ENCODE measurements at places on chromosomes 7 and 10.

GRCh38 chr7:27235387-27236311, 7.0 kb upstream of the EVX1 start:
- no peak for DNase-seq

- DNase-seq, result no peak
Observed at GRCh38 chr10:8026349-8027259, 27.9 kb upstream of the GATA3 start.

GRCh38 chr10:2759233-2759632, 308.1 kb upstream of the PFKP start:
- no peak for DNase-seq

GRCh38 chr7:21636694-21637093, 93.9 kb downstream of the DNAH11 start:
- no peak for DNase-seq

DNA sequence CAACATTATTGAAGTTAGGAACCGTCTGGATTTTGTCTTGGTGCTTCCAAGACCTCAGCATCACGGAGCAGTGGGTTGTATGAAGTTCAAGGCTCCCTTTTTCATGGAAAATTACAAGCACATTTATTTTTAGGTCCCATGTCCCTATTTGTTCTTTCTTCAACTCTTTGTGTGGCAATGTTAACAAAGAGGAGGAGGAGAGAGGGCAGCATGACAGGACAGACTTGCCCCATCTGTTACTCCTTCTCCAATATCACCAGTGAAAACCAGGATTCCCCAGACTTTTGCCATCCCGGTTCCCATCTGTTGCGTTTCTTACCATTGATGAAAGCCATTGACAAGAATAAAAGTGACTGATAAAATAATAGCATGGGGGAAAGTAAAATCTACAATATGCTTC, 28.6 kb downstream of the EEPD1 start:
- no peak for DNase-seq

DNA sequence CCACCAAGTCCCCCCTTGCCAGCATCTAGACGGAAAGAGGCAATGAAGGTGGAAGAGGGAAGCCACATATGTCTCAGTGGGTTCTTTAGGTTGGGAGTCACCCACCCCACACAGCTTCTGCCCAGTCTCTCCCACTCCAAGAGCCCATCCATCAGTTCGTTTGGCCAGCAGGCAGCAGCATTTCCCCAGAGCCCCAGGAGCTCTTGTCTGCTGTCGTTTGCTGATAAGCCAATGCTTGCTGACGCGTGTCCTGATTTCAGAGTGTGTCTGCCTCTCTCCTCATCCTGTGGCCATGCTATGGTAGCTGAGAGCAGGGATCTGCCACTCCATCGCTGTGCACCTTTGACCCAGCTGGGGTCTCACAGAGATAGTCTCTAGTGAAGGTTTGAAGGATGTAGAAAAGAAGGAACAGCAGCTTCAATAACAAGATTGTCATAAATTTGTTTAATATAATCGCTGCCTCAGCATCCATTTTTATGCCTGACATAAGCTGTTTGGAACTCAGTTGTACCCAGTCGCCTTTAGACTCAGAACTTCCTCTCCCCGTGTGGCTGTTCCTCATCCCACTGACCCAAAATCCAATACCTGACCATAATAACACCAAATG, 39.4 kb upstream of the GDF10 start:
- no peak for DNase-seq

- DNase-seq, result no peak
Observed at GRCh38 chr7:80791509-80791929, 127.3 kb downstream of the SEMA3C start.

GRCh38 chr10:71921324-71922027, 42.7 kb upstream of the CHST3 start:
- DNase-seq, result no peak

DNA sequence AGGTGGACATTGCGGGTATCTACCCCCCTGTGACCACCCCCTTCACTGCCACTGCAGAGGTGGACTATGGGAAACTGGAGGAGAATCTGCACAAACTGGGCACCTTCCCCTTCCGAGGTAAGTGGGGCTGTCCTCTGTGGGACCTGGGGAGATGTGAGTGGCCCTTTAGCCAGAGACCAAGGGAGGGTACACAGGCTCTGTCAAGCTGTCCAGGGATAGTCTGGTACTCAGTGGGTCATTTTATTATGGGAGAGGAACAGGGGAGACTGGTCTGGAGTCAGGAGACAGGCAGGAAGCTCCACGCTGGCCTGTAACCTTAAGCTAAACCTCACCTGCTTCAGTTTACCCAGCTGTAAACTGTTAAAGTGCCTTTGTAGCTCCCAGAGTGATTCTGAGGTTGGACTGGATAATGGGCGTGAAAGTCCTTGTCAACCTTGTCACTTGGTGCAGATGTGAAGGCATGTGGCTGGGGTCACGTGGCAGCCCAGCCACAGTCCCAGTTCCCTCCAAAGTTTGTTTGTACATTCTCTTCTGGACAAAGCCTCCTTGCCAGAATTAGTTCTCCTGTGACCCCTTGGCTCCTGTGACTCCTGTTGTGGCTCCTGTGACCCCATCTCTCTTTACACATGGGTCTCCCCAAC, 729 bp downstream of the HOGA1 start:
- DNase-seq, result no peak

DNA sequence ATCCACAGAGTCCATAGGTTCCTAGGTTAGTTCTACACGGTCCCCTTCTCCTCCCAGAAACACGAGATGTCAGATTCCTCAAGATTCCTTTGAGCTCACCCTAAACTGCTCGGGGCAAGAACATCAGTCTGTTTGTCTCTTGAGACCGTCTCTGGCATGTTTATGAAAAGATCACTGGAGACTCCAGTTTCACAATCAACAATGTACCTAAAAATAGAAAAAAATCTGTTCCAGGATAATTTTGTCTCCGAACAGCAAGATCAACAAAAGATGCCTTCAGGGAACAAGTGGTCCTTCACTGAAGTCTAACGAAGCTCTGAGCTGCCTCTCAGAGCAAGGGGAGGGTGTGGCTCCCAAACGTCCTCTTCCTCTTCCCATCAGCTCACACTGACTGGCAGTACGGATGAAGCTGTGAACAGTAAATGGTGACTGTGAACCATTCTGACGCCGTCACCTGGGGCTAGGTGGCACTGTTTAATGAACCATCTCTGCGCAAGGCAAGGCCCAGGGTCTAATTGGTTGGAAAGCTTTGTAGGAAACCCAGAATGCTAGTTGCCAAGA, 156.2 kb upstream of the LYZL1 start:
- no peak for DNase-seq

DNA sequence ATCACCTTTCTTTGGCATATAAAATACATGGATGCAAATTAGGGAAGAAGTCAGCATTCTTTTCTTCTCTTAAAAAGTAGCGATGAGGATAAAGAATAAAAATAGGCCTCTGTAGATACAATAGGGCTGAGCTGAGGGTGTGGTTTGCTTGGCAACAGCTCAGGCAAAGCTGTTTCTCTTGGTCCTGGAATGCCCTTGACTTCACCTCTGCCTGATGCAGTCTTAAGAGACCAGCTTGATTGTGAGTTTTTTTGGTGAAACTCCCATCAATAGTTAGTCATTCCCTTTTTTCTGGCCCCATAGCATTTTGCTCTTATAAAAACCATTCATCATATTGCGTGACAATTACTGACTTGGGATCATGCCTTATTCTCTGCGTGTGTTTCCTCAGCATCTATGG, 42.1 kb upstream of the MKLN1 start:
- no peak for DNase-seq

- DNase-seq, result no peak
Observed at GRCh38 chr10:97892506-97892905, 42.9 kb downstream of the GOLGA7B start.

DNA sequence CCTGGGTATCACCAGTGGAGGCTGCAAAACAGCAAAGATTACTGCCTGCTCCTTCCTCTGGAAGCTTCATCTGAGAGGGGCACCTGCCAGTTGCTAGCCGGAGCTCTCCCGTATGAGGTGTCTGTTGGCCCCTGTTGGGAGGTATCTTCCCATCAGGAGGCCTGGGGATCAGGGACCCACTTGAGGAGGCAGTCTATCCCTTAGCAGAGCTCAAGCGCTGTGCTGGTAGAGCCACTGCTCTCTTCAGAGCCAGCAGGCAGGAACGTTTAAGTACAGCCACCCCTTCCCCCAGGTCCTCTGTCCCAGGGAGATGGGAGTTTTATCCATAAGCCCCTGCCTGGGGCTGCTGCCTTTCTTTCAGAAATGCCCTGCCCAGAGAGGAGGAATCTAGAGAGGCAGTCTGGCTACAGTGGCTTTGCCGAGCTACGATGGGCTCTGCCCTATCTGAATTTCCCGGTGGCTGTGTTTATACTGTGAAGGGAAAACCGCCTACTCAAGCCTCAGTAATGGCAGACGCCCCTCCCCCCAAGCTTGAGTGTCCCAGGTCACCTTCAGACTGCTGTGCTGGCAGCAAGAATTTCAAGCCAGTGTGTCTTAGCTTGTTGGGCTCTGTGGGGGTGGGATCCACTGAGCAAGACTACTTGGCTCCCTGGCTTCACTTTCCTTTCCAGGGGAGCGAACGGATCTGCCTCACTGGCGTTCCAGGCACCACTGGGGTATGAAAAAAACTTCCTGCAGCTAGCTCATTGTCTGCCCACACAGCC, 19.6 kb downstream of the SEMA3E start:
- no peak for DNase-seq

DNA sequence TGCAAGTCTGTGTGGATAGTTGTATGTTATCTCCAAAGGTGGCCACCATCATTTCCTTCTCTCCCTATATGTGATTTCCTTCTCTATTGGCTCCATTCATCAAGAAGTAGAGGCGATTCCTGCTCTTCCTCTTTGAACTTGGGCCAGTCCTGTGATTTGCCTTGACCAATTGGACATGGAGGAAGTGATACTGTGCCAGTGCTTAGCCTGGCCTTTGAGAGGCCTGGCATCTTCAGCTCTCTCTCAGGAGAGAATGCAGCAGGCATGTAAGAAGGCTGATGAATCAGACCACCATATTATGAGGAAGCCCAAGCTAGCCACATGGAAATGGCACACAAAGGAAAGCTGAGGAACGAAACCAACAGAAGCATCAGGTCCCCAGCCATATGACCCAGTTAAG, 195.0 kb upstream of the SVIL start:
- no peak for DNase-seq

DNA sequence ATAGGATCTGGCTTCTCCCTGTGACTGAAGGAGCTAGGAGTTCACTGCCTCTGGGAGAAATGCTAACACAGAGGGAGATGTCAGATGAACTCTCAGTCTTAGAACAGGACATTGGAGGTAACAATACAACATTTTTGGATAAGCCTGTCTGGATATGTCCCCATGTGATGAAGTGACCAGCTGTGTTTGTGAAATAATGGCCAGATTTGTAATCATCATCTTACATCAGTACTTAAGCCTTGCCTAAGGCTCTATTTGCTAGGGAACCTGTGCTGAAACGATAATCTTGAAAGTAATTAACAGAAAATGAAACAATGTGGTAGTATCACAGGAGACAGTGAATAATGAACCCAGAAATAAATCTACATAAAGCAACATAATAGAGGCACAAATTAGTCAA, 56.2 kb downstream of the CRPPA start:
- no peak for DNase-seq

GRCh38 chr7:142017451-142017850, 21.8 kb downstream of the MGAM start:
- DNase-seq, result no peak

DNA sequence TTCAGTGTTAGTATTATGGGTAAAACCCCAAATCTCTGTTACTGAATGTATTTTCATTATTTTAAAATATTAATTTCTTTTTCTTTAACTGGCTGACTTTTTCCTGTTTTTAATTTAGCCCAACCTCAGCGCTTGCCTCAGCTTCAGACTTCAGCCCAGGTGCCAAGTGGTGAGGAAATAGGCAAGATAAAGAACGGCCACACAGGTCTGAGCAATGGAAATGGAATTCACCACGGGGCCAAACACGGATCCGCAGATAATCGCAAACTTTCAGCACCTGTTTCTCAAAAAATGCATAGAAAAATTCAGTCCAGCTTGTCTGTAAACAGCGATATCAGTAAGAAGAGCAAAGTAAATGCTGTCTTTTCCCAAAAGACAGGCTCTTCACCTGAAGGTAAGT, 57.5 kb downstream of the MDFIC start:
- no peak for DNase-seq

GRCh38 chr7:100465702-100466311, 1.7 kb upstream of the SPACDR start:
- DNase-seq, result no peak

DNA sequence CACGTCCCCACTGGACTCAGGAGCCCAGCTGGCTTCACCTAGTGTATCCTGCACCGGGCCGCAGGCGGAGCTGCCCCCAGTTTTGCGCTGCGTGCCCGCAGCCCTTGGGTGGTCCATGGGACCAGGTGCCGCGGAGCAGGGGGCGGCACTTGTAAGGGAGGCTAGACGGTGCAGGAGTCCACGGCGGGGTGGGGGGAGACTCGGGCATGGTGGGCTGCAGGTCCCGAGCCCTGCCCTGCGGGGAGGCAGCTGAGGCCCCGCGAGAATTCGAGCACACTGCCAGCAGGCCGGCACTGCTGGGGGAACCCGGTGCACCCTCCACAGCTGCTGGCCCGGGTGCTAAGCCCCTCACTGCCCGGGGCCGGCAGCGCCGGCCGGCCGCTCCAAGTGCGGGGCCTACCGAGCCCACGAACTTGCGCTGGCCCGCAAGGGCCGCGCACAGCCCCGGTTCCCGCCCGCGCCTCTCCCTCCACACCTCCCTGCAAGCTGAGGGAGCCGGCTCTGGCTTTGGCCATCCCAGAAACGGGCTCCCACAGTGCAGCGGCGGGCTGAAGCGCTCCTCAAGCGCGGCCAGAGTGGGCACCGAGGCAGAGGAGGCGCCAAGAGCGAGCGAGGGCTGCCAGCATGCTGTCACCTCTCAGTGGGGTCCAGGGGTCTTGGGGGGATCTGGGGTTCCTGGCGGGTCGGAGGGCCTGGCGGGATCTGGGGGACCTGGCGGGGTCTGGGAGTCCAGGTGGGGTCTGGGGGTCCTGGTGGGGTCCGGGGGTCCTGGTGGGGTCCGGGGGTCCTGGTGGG, 81.4 kb downstream of the VIPR2 start:
- DNase-seq, result no peak

DNA sequence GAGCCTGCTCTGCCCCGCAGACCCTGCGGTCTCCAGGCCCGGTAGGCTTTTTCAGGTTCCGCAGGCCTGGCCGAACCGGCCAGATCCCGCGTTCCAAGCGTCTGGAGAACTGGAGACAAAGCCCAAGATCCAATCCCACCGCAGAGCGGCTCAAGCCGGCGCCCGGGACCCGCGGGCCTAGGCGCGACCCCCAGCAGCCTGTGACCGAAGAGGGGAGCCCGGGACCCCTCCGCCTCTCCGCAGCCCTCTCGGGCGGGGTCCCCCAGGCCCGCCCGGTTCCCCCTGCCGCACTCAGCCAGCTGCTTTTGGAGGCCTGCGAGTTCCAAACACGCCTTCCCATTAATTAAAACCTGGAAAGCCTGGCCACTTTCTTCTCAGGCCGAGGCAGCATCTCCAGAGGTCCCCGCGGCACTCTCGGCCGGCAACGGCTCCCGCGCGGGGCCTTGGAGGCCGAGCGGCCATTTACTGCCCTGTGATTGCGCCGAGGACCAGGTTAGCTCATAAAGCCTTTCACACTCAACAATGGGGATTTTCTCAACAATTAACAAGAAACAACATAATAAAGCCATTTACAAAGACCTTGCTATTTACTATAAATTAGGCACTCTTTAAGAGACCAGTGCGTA, 16.7 kb downstream of the SKIDA1 start:
- no peak for DNase-seq

- DNase-seq, result no peak
Observed at GRCh38 chr10:25633542-25633941, 300.5 kb upstream of the MYO3A start.
